ENCODE measurements at places on chromosomes 7 and 10.

GRCh38 chr10:77333610-77334340 is 303.8 kb downstream of the KCNMA1 start:
- DNase-seq, result no peak

- DNase-seq, result no peak
These were observed 89.4 kb downstream of the LRRTM3 start for GRCh38 chr10:67015225-67015624.

- no peak for DNase-seq
These were observed 196.9 kb downstream of the ZEB1 start for GRCh38 chr10:31515819-31516402.

- DNase-seq, result no peak
These were observed 35.0 kb upstream of the WASL start for GRCh38 chr7:123783820-123784219.

DNA sequence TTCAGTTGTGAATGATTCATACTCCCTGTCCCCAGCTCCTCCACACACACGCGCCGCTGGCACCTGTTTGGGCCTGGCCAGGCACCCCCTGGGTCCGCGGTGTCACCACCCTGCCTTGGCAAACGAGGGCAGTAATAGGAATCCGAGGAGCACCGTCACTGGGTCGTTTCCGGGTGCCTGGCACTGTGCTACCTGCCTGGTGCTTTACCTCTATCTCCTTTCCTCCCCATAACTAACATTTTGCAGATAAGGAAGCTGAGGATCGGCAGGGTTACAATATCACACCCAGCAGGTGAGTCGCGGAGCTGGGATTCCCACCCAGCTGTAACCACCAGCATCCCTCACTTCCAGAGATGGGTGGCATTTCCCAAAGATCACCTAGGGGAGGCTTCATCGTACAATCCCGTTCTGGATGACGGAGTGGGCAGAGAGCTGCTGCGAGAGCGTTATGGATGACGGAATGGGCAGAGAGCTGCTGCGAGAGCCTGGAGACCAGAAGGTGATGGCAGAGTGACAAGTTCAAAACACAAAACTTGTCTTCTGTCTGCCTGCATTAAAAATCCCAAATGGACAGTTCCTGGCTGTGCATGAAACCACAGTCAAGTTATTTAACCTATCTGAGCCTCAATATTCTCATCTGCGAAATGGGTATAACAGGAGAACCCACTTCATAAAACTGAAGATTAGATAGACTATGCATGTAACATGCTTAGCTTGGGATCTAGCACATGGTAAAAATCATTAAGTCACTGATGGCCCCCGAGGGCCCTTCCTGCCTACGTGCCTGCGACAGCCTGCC is 1.1 kb upstream of the HSPA12A start:
- DNase-seq, result no peak

DNA sequence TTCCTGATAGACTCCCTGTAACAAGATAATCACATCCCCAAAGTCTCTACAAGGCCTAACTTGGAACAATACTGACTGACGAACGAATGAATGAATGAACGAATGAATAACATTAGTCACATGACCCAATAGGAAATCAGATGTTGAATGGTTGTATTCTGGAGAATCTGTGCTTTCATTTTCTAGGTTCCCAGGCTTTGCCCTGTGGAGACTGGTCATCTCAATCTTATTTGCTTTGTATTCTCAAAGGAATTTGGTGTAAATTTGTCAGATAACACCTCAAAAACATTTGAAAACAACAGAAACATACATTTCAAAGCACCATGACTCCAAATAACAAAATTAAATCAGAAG is 69.6 kb upstream of the COL1A2 start:
- no peak for DNase-seq

GRCh38 chr10:100894589-100895294 is 18.0 kb upstream of the SLF2 start:
- DNase-seq, result no peak

DNA sequence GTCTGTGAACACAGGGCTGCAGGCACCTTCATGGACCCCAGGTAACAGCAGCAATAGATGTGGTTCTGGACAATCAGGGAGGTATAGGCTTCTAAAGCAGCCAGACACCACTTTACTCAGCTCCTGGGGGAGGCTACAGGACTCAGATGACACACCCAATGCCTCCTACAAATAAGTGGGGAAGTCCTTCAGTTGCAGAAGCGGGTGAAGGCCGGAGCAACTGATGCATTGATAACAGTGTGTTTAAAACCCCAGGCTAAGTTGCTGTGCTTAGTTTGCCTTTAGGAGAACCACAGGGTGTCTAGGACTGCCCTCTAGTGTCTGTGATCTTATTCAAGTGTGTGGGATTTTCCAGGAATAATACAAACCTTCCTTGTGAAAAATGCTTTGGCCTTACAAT is 5.9 kb upstream of the ITGA8 start:
- no peak for DNase-seq

- no peak for DNase-seq
These were observed 3.1 kb downstream of the ZRANB1 start for GRCh38 chr10:124944982-124945381.

GRCh38 chr7:110888641-110889040 is 202.3 kb upstream of the LRRN3 start:
- no peak for DNase-seq

DNA sequence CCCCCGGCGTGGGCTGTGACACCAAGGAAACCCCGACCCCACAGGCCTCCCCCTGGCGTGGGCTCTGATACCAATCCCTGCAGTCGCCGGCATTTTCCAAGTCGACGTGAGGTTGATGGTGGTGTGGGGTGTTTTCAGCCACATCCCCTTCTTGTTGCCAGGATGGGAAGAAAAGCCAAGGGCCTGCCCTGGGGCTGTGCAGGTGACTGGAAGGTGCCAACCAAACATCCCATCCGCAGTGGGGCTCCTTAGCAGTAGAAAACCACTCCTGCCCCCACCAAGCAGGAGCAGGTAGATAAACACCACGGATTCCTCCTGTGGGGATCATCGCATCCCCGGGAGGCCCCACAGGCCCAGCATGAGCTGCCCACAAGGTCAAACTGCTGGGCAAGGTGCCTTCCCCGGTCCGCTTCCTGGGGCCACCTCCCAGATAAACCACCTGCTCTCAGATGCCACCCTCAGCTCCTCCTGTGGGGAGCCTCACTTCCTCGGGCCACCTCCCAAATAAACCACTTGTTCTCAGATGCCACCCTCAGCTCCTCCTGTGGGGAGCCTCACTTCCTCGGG is 88.5 kb upstream of the DIP2C start:
- no peak for DNase-seq

DNA sequence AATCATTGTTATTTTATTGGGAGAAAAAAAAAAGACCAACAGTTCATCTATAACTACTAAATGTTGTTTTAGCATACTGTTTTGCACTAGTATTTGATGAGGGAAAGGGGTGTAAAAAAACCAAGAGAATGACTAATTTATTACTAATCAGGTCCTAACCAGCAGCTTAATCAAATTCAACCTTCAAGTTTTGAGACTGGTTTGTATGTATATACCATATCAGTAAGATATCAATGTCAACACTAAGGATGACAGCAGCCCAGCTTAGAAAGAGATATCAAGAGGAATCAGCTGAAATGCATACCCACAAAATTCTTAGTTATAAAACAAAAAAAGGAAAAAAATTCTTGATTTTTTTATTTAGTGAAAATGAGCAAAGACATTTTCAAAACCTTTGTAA is 122.6 kb downstream of the KMT2C start:
- DNase-seq, result no peak

GRCh38 chr10:7230036-7230435 is 180.8 kb downstream of the SFMBT2 start:
- no peak for DNase-seq

All from sciatic nerve (tissue), 2 donors.